ENCODE measurements at places on chromosomes 2 and 18.
A peak's percentile ranks its signal among the peaks of the same experiment; 100 is the strongest.

DNA sequence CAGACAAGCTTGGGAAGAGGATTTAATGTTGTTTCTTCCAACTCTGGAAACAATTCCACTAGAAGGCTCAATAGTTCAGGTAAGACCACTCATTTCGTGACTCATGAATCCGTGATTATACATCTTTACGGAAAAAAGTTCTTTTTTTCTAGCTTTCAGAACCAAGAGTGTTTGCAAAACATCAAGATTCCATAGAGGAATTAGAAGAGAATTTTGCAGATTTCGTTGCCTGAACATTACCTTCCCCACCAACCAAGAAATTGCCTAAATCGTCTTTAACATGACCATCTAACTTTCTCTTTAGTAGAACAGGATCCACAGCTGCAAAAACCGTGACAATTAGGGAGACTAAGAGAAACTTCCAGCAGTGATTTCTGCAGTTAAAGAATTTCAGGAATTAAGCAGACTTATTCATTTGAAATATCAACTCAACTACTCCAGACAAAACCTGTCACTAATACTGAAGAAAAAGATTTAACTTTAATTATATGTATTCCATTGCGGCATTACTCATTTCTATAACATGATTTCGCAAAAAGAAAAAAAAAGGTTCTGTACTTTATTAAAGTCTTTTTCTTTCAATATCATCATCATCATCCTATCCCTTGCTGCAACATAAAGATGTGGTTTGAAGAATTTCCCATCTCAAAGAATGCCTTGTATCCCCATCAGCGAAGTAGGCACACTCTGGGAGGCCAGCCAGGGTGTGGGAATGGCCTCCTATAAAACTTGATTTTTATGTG lies 1.9 kb upstream of the NAB1 start:
- no peak for DNase-seq

DNA sequence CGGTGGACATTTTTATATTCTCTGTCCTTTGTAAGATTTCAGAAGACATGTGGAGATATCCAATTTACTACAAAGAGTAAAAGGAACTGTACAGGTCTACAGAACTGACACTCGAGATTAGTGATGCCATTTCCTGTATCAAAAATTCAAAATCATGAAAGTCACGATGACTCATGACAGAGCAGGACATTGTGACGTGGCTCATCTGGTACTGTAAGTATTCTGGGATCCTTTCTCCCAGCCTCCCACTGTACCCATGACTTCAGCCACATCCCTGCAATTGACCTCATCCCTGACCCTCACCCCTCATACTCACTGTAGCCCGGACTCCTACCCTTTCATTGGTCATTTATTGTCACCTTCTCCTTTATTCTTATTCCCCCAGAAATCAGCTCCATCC lies 736.5 kb downstream of the EPHA4 start:
- DNase-seq: no peak

DNA sequence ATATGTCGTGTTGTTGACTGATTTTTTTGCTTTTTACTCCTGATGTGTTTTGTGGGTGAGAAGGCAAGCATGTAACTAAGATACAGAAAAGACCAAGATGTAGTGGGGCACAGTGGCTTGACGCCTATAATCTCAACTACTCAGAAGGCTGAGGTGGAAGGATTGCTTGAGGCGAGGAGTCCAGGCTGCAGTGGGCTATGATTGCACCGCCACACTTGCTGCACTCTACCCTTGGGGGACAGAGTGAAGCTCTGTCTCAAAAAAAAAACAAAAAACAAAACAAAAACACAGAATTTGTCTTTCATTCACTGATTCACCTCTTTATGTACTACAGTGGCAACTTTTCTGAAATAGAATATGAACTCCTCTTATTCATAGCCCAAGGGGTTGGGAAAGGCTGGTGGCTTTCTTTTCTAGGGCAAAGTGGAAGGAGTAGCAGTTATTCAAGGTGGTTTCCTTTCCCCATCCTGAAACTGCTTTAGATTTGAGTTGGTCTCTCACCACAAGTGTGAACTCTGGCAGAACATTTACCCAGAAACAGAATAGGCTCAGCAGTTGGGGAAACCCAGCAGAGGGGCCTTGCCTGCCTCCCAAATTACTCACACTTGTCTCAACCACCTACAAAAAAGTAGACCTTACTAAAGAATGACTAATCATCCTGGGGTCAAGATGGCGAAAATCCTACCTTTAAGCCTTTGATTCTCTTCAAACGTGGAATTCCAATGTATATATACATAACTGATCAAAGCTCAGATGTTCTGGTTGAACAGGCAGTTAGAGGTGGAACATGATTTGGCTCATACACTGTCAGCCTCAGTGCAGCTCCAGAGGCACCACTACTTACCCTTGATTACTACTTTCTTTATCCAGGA lies 6.5 kb downstream of the TANK start:
- DNase-seq: peak; percentile 97

GRCh38 chr2:83595926-83596325 lies 863.2 kb downstream of the SUCLG1 start:
- DNase-seq: no peak

- DNase-seq: peak; percentile 42
These were observed 138.8 kb downstream of the ATAD2B start for GRCh38 chr2:23788100-23788499.

DNA sequence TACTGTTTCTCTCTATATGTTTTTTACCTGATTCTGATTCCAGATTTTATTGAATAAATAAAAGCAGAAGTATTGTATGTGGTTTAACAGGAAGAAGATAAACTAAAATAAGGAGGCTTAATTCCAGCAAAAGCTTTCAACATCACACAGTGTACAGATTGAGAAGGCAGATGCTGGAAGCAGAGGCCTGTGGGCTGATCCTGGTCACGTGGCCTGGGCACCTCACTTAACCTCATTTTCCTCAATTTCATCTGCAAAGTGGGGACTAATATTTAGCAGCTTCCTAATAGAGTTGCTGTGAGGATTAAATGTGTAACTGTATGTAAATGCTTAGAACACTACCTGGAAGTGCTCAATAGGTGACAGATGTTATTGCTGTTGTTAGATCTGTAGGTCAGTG lies 58.0 kb downstream of the CDCA7 start:
- DNase-seq: no peak

DNA sequence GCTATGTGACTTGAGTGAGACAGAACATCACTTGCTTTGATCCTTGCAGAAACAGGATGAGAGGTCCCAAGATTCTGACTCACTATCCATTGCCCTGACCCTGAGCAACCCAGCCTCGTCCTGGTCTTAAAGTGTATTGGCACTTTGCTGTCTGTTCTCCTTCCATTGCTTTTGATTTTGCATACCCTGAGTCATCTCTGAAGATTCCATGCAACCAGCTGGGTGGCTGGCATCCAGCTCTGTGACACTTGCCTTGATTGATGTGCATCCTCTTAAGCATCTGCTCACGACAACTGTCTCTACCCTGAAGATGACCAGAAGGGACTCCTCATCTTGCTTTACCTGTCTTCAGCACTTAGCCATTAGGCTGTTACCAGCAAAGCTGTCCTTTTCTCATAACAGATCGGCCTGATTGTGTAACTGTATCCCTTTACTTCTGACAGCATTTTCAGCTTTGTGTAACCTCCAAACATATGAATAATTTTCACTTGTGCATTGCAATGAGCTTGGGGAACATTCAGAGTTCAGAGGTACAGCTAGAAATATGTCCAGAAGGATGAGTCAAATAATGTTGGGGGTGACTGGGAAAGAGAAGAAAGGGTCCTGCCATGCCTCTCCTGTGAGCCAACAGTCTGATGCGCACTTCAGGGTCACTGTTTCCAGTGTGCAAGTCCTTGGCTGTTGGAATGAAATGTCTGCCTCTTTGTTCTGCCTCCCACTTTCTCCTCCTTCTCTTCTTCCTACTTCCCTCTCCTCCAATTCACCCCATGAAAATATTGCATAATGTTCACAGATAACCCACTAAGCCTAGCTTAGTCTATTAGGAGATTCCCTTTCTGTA lies 249.7 kb upstream of the OSR1 start:
- DNase-seq: no peak

DNA sequence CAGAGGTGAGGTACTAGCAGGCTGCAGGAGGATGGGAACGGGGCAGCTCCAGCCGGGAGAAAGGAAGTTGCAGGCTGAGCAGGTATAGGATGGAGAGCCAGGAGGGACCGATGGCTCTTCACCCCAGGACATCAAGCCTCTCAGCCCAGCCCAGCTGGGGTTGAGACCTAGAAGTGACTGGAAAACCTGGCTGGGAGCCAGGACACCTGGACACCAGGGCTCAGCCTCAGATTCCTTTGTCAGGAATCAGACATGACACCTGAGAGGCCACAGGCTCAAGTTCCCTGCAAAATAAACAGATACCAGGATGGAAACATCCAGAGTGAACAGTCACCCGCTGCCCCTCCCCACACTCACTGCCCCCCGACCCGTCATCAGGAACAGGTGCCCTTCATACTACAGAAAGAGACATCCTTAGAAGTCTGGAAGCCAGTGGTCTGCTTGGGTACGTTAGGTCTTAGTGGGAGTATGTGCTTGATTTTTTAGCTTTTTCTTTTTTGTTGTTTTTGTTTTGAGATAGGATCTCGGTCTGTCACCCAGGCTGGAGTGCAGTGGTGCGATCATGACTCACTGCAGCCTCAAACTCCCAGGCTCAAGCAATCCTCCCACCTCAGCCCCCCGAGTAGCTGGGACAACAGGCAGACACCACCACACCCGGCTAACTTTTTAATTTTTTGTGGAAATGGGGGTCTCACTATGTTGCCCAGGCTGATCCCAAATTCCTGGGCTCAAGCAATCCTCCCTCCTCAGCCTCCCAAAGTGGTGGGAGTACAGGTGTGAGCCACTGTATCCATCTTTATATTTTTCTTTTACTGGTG lies 95.7 kb upstream of the STPG4 start:
- no peak for DNase-seq
